ENCODE measurements at places on chromosomes 3 and 15.

DNA sequence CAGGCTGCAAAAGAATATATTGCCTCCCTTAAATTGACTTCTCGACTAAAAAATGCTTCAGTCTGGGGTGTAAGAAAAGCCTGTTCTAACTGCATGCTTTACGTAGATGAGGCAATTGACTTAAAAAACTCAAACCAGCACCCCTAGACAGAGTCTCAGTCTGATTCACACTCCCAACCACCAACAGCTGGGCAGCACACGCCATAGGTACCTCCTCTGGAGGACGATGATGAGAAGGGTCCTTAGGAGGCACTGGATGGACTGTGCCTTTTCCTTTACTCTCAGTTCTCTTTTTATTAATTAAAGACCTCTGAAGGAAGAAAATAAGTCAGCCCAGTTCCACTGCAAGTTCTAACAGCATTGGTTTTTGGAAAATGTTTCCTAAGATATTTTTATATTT, 175.0 kb downstream of the PDZRN3 start:
- no peak for DNase-seq

DNA sequence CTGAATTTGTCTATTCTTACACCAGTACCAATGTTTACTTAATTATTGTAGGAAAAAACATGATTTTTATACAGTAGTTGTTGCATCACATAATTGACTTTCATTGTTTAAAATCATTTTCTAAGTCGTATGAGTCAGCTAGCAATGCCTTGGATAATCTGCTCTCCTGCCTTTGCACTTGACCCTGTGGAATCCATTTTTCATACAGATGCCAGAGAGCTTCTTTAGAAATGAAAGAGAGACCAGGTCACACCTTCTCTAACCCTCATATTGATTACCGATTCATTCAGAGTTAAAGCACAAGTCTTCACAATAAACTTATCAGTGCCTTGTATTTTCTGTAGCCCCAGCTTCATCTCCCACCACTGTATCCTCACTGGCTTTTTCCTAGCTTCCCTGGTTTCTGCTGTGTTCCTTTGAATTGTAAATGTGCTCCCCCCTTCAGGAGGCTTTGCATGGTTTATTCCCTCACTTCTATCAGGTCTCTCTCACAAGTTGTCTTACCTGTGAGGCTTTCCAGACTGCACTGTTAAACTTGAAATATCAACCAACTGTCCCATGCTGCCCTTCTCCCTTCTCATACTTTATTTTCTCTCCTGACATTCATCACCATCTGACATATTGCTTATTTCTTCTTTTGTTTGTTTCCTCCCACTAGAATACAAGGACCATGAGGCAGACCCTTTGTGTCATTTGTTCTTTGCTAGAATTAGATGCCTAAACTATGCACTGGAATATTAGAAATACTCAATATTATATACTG, 662.0 kb upstream of the GBE1 start:
- DNase-seq: no peak

GRCh38 chr15:52808441-52808840, 18.3 kb upstream of the ONECUT1 start:
- DNase-seq: no peak

DNA sequence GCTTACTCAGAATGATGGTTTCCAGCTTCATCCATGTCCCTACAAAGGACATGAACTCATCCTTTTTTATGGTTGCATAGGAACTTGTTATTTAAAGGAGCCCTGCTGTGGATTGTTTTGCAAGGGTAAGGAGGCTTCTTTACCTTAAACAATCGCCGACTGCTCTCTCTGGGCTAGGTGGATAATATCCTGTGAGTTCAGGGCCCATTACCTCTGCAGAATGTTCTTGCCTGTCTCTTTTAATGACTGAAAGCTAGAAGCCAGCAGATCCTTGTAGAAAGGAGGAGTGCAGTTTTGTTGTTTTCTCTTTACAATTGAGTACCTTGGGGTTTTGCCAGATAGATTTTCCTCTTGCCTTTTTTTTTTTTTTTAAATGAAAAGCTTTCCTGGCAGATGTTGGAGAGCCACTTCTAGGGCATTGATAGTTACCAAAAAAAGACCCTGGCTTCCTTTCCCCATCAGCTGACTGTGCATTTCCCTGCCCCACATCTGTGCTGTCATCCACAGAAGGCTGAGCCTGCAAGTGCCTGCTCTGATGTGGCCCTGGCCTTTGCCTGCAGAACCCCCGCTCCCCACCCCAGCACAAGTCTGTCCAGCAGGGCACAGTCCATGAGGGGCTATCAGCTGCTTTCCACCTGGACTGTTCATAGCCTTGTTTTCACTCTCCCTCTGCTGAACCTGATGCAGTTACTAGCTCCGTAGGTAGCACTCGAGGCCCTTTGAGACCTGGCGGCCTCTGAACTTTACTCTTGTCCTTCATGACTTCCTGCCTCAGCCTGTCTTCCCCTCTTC, 113.1 kb downstream of the CHCHD6 start:
- DNase-seq: no peak

GRCh38 chr3:189363590-189364255, 192.0 kb downstream of the TPRG1 start:
- no peak for DNase-seq

- DNase-seq: no peak
Measured at GRCh38 chr3:119835556-119835955, 53.7 kb downstream of the NR1I2 start.

DNA sequence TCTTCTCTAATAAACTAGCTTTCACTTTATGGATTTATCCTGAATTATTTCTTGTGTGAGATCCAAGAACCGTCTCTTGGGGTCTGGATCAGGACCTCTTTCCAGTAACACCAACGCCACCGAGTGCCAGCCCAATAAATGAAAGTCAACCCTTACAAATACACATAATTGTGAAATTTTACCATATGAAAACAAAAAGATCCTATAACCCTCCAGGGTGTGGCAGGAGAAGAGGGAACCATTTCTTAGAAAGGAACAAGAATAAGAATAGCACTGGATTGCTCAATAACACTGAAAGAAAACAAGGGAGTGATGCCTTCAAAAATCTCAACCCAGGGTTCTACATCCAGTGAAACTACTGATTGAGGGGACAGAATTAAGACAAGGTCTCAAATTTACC, 51.6 kb upstream of the ACKR4 start:
- DNase-seq: no peak

DNA sequence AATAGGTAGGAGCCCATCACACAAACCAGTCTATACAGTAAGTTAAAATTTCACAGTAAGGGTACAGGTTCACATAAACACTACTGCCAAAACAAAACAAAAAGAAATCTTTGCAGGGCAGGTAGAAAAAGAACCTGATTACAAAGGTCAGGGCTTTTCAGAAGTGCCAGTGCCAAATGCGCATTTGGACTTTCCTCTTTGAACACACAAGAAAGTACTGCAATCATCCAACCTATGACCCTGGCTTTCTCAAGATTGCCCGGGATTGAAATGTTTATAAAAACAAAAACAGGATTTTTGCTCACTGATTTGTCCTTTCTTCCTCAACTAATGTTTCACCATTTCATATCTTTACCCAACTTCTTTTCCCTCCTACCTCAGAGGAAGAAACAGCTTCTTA, 47.4 kb downstream of the CBLB start:
- no peak for DNase-seq

- DNase-seq: no peak
Measured at GRCh38 chr15:56150204-56150603, 93.5 kb downstream of the RFX7 start.

DNA sequence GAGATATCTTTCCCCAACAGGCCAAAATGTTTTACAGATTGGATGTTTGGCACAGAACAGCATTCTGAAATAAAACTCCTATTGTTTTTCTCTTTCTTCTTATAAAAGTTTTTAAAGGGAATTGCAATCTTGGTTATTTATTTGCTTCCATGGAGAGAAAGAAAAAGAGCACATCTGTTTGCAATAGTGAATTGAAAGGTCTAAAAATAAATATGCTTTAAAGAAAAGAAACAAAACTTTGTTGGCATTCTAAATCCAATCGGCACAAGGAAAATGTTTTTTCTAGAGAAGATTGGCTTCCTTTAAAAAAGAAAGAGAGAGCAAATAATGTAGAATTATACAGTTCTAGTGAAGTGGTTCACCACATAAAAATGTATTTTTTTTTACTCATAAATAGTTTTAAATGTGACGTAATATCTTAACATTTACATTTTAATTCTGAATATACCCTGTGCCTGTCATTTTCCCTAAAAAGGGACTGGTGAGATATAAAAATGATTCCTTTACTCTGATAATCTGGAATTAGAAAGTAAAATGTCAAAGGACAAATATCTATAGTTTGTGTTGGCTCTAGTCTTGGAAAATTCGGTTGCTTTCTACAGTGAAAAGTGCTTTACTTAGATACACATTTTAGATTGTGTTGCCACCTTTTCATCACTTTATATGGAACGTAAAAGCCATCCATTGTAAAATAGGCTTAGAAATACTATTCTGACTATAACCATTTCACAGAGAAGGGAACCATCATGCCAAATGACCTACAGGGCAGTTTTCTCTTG, 257.4 kb upstream of the CBLB start:
- no peak for DNase-seq

GRCh38 chr3:113590983-113591382, 58.6 kb downstream of the SIDT1 start:
- DNase-seq: no peak

DNA sequence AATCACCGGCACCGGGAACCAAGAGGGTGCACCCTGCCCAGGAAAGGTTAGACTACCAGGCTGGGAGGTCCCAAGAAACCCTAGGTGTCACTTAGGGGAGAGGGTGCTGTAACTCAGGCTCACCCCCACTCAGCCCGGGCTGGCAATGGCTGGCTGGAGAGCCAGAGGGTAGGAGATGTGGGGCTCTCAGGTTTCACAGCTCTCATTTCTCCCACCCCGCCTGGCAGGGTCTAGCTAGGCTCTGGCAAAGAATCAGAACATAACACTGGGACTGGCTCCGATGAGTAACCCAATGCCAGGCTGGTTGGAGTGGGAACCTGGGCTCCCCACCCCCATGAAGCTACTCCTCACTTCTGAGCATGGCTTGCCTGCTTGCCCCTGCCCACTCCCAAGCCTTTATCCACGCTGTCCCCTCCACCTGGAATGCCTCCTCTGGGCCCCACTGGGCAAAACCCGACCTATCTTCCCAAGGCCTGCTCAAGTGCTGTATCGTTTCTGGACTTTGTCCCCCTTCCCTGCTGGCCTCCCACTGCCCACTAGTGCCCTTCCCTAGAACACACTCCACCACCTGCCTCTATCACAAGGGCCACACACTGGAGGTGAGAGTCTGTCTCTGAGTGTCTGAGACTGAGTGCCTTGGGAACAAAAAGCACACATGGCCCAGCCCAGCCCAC, 2.0 kb downstream of the CIB2 start:
- no peak for DNase-seq

DNA sequence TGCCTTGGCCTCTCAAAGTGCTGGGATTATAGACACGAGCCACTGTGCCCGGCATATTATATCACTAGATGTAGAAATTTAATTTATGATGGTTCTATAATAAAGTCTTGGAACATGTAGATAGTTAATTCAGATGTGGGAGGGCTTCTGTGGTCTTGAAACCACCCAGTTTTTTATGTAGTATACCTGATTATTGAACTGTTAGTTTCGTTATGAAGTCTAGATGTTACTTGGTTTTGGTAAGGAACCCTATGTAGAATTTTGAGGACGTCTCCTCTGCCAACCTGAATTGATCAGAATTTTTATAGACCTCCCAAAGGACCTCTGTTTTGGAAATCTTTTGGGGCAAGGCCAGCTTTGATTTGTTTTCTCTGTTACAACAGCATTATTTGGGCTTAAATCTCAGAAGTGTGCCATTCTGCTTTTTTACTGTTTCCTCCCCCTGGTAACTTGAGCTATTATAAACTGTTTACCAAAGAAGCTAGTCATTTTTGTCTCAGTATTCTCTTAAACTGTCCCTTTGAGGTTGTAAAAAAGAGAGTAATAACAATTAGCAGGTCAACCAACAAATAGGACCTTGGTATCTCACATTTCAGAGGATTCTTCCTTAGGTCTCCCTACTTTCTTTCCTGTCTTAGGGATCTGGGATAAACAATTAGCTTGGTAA, 20.8 kb downstream of the AKAP13 start:
- no peak for DNase-seq

GRCh38 chr15:67195305-67195704, 59.2 kb downstream of the AAGAB start:
- DNase-seq: no peak

DNA sequence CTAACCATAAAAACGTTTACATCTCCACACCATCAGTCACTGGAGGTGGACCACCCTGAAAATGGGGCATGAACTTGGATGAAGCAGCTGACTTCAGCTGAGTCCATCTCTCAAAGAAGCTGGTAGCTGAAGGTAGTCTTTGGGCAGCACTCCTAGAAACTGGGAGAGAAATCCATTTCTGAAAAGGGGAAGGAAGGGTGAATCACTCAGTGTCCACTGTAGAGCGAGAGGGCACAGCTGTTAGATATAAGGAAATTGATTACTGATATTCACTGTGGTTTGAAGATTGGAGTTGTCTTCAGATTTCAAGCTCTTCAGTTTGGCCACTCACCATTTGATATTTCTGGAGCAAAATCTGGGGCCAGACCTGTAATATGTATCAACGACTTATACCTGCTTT, 499.0 kb upstream of the UBE2E2 start:
- DNase-seq: no peak

DNA sequence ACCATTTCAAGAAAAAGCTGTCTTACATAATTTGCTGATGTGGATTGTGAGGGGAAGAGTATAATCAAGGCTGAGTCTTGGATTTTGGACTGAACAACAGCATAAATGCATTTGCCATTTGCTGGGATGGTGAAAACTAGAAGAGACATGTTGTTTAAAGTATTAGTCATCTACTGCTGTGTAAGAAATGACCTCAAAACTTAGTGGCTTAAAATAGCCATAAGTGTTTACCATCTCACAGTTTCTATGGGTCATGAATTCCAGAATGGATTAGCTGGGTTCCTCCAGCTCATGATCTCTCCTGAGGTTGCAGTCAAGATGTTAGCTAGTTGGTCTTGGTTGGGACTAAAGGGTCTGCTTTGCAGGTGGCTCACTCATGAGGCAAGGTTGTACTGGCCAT, 66.2 kb downstream of the SCN11A start:
- DNase-seq: no peak

DNA sequence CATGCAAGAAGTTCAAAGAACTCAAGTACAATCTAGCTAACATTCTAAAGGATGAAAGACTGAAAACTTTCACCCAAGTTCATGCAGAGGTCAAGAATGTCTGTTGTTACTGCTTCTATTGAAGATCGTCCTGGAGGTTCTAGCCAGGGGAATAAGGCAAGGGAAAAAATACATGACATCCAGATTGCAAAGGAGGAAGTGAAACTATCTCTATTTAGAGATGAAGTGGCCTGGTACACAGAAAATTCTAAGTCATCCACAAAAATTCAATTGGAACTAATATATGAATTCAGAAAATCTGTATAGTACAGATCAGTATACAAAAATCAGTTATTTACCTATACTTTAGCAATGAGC, 693.0 kb downstream of the NR2F2 start:
- no peak for DNase-seq

DNA sequence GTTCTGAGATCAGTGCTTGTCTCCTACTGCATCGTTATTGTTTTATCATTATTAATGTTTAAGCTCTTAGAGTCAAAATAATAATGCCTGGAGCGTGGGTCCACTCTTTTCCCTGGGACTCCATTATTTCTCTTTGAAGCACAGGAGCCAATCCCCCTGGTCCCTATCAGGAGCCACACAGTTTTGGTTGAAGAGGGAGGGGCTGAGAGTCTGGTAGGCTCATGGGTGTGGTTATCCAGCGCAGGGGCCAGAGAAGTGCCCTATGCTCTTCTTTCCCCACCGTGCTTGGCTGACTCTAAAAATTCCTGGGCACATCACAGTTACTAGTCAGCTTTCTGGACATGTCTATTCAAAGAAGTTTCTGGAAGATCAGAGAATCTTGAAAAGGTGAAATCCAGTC, 121.5 kb downstream of the DNAJB8 start:
- no peak for DNase-seq
